Left lung (tissue), 14 donors: ENCODE measurements at places on chromosomes 7 and 10. TPM values are rescaled to one million over a fixed set of nuclear protein-coding genes. Genes with fewer than 3 reads are reported as not detected.

DNA sequence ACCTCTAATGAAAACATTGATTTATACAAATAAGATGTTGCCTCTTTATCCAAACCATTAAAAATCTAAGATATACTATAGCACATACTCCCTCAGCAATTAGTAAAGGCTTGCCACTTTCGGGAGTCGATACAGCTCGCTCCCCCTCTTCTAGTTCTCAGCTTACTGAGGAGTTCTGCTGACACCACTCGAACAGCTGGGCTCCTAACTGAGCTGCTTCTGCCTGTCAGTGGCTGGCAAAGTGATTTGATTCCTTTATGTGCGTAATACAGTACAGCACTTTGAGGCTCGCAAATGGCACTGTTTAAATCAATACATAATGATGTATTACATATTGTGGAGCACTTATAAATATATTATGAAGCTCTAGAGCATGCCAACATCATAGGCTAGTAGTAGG is 241.8 kb downstream of the CREB5 start:
- no peaks in the 10 kb centered on the region for H3K4me1 ChIP-seq
- no peaks in the 10 kb centered on the region for H3K27me3 ChIP-seq
- no peak overlapping the region for H3K27ac ChIP-seq
- no peak overlapping the region for H3K4me3 ChIP-seq
- DNase-seq: no peak

DNA sequence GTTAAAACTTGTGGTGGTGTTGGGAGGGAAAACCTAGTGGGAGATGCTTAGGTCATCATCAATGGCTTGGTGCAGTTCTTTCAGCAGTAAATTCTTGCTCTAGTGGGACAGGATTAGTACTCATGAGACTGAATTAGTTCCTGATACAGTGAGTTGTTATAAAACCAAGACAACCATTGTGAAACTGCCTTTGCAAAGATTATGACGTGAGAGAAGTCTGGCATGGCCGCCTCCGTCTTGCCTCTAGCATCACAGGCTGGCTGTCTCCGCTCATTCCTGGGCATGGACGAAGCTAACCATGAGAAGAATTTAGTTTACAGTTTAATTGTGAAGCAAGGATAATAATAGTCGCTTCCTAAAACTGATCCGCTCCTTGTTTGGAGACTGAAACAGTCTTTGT is 186.4 kb downstream of the KIF20B start:
- no peak overlapping the region for H3K27ac ChIP-seq
- H3K36me3 ChIP-seq: no peaks in the 10 kb centered on the region
- H3K27me3 ChIP-seq: no peaks in the 10 kb centered on the region

DNA sequence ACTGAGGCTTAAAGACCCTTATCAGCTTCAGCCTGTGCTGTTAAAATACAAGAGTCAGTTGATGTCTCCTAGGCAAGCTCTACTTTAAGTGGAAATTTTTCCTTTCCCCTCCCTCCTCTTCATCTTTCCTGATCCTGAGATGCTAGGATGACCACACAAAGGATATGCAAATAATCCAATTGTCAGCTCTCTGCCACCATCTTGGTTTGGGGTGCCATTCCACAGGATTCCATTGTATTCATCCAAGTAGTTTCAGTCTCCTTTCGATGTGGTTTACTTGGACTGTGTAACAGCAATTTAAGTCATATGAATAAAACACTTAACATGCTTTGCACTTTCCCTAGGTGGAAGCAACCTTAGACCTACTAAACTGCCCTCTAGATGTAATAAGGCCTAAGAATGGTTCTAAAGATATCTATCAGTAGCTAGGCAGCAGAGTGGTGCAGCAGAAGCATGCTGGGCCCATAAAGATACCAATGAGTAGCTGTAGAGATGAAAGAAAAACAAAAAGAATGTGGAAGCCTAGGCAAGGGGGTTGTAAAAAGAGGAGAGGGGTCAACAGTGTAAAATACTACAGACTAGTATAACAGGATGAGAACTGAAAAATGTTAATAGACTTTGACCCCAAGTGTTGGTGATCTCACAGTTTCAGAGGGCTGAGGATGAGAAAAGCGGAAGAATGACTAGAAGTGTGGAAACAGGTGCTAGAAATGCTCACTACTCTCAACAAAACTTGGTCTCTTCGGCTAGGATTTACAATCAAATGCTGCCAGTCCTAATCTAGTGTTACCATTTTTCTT is 2.4 kb upstream of the CFAP69 start:
- H3K36me3 ChIP-seq: no peaks in the 10 kb centered on the region
- peaks cover 37% of the 10 kb centered on the region for H3K27me3 ChIP-seq
- H3K4me1 ChIP-seq: peaks cover 11% of the 10 kb centered on the region
- no peak for DNase-seq
- H3K27ac ChIP-seq: no peak overlapping the region

DNA sequence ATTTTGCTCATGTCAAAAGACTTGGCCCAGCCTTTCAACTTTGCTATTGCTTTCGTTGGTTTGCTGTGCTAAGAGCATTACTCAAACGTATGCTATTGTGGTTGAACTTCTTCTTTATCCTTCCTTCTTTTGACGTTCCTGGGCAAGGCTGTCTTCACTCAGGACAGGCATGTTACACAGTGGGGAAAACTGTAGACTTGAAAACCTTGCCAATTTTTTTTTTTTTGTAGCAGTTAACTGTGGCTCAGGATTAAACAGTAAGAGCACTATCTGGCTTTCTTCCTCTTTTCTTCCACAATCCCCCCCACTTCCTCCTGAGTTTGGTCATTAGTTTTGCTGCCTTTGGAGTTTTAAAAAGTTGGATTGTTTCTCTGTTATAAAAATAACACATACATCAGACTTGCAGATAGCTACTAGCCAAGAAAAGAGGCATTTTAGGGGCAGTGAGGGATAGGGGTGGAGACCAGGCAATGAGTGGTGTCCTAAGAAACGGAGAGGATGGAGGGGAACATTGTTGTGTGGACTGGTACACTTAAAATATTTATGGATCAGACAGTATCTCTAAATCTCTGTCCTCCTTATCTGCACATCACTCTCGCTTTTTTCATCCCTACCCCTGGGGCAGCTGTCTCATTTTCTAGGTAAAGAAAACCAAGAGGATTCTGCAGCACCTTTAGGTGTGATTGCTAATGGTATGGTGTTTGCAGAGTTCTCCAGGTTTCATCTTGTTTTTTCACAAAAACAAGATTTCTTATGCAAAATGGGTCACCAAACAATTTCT is 181.7 kb downstream of the LRMDA start:
- DNase-seq: peak; percentile 84
- no peaks in the 10 kb centered on the region for H3K27me3 ChIP-seq
- no peaks in the 10 kb centered on the region for H3K36me3 ChIP-seq

- no peak for DNase-seq
- H3K4me1 ChIP-seq: no peaks in the 10 kb centered on the region
- H3K27me3 ChIP-seq: no peaks in the 10 kb centered on the region
- H3K4me3 ChIP-seq: no peak overlapping the region
- no peak overlapping the region for H3K27ac ChIP-seq
- H3K36me3 ChIP-seq: no peaks in the 10 kb centered on the region
Measured at GRCh38 chr10:72574636-72575035, 51.2 kb downstream of the MICU1 start.

Gene MSANTD7
- 8.5 TPM for total RNA-seq

Gene LRRC4
- total RNA-seq: 5.7 TPM
